A549 treated with GW870086 at 1 μM for 4 hours (cell line): ENCODE measurements at places on chromosomes 13 and 19. TPM values are rescaled to one million over a fixed set of nuclear protein-coding genes. Genes with fewer than 3 reads are reported as not detected.

Gene CEACAM18
- total RNA-seq = not detected in 5 replicates

Gene SNRPA
- total RNA-seq = 146 to 179 TPM (median 154 TPM) in 5 replicates

Gene SYT5
- 1.9 to 4.8 TPM (median 4.0 TPM) in 5 replicates for total RNA-seq

Gene ZNF547
- 1.4 to 2.2 TPM (median 1.7 TPM) in 5 replicates for total RNA-seq

Gene ZNF526
- total RNA-seq = 15.5 to 21.1 TPM (median 19.8 TPM) in 5 replicates

Gene MAST1
- 0.89 to 3.0 TPM (median 2.4 TPM) in 5 replicates for total RNA-seq

Gene ZNF724
- 0.50 to 0.90 TPM (median 0.75 TPM) in 5 replicates for total RNA-seq

Gene RPS16
- 6,743 to 7,584 TPM (median 7,284 TPM) in 5 replicates for total RNA-seq

Gene GAPDHS
- 0.08 to 0.21 TPM (median 0.17 TPM) in 4 of 5 replicates, not detected in the other for total RNA-seq

Gene ZNF805
- total RNA-seq = 1.2 to 2.4 TPM (median 2.0 TPM) in 5 replicates

Gene CD79A
- 0.66 to 1.3 TPM (median 0.91 TPM) in 5 replicates for total RNA-seq

Gene CTU1
- 5.9 to 14.1 TPM (median 13.1 TPM) in 5 replicates for total RNA-seq

Gene KLK1
- 0.16 to 0.46 TPM (median 0.17 TPM) in 3 of 5 replicates, not detected in the others for total RNA-seq

Gene DCT
- total RNA-seq = not detected in 5 replicates

Gene FFAR2
- total RNA-seq = not detected in 5 replicates
